Kidney glomerular epithelial cell (primary cell): ENCODE measurements at places on chromosomes 3 and 15.
A peak's percentile ranks its signal among the peaks of the same experiment; 100 is the strongest.

- no peak for DNase-seq
Observed at GRCh38 chr3:169980055-169980454, 13.4 kb downstream of the SEC62 start.

DNA sequence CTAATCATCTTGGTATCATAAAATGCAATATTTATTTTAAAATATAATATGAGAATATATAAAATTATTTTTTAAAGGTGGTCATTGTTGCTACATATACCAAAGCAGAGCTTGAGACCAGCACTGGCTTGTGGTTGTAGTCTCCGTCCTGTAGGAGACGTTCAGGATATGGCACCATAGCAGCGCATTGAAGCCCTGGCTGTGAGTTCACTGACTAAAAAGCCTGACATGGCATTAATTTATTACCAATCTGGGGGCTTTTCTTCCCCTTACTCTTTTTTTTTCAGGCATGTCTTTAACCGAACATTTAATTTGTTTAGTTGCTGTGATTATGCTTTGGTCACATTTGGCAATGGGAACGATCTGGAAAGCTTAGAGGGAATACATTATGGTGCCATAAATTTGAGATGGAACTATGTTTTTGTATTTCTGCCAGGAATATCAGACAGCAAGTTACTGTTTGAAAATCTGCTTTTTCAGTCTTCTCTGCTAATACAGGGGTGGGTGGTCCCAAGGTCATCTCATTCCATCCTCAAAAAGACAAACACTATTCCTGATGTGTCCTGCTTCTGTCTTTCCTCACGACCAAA, 108.5 kb downstream of the ZIC4 start:
- no peak for DNase-seq

DNA sequence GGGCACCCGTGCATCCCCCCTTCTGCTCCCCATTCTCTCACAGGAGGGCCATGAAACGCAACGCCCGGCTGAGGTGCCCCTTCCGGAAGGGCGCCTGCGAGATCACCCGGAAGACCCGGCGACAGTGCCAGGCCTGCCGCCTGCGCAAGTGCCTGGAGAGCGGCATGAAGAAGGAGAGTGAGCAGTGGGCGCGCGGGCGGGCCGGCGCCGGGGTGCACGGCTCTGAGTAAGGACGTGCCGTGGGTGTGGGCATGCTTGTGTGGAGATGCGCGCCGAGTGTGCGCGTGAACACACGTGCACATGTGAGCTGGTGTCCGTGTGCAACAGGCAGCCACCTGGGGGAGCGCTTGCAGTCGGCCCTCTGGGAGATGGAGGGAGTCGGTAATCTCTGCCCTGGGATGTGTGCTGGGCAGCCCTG, 28.1 kb downstream of the NR1I2 start:
- peak; percentile 39 for DNase-seq

DNA sequence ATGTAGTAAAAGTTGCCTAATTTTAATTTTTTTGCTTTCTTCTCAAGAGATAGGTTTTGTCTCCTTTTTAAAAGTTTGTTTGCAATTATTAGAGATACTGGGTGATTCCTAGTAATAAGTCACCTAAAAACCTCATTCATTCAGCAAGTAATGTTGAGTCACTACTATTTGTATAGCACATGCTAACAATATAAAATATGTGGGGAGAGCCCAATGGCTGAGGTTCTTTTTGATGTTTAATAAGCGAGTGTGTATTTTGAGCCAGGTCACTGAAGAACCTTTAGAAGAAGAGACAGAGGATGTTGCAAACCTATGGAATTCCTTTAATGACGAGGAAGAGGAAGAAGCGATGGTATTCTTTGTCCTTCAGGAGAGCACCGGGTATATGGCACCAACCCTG, 123.7 kb upstream of the CHRM5 start:
- peak; percentile 12 for DNase-seq

GRCh38 chr3:36786921-36787890, 22.9 kb upstream of the DCLK3 start:
- no peak for DNase-seq

- peak; percentile 4 for DNase-seq
Observed at GRCh38 chr3:36305929-36306520, 74.3 kb upstream of the STAC start.
